ENCODE measurements at places on chromosomes 6 and 20.

- DNase-seq: no peak
Observed at GRCh38 chr6:139423971-139424667, 49.7 kb upstream of the CITED2 start.

GRCh38 chr20:39489986-39490560, 527.9 kb downstream of the DHX35 start:
- DNase-seq: peak; percentile 63

GRCh38 chr6:89482126-89482525, 49.2 kb downstream of the ANKRD6 start:
- DNase-seq: peak; percentile 66

GRCh38 chr6:108673602-108674001, 112.9 kb downstream of the FOXO3 start:
- DNase-seq: no peak

GRCh38 chr6:150382171-150382570, 13.4 kb downstream of the IYD start:
- DNase-seq: no peak

GRCh38 chr6:136508725-136509392, 41.4 kb downstream of the MAP7 start:
- DNase-seq: no peak

DNA sequence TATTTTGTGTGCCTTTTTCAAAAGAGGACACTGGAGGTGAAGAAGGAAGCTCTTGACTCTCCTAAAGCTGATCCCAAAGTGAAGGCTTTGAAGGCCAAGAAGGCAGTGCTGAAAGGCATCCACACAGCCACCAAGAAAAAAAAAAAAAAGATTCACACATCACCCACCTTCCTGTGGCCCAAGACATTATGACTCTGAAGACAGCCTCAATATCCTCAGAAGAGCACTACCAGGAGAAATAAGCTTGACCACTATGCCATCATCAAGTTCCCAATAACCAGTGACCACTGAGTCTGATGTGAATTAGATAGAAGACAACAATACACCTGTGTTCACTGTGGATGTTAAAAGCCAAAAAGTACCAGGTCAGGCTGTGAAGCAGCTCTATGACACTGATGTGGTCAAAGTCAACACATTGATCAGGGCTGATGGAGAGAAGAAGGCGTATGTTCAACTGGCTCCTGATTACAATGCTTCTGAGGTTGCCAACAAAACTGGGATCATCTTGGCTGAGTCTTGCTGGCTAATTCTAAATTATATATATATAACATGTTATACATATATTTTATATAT, 59.4 kb downstream of the PLCG1 start:
- no peak for DNase-seq

DNA sequence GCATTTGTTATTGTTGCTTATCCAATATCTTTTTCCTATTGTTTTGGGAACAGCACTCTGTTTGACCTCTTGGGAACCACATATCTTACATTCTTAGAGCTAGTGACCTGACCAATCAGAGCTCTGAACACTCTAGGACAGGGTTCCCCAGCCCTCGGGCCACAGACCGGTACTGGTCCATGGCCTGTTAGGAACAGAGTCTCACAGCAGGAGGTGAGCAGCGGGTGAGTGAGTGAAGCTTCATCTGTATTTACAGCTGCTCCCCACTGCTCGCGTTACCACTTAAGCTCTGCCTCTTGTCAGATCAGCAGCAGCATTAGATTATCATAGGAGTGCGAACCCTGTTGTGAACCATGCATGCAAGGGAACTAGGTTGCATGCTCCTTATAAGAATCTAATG, 226.0 kb upstream of the TSHZ2 start:
- DNase-seq: no peak

DNA sequence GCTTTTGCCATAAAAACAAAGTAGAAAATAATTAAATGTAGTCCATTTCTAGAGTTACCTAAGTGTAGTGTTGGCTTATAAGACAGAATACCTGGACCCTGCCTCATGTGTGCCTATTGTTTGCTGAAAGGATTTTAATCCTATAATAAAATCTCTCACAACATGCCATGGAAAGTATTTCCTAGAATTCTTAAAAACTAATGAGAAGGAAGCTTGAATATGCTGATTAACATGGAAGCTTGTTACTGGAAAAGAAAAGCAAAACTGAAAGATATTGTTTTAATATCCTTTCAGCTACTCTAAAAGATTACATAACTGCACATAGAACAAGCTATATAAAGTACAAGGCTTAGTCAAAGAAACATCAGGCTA, 18.0 kb upstream of the FAM135A start:
- DNase-seq: no peak

DNA sequence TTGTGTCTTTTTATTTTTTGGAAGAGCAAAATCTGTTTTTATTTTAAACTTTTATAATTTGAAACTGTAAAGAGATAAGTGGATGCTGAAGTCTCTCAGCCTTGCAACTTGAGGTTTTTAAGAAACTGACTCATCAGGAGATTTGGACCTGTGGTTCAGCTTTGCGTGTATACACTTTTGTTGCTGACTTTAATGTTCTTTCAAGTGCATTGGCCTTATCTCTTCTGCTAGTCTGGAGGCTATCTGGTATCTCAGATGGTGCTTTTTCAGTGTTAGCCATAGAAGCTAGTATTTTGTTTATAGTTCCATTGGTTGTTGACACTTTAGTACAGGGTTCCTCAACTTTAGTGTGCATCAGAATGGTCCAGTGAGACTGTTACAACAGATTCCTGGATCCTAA, 504.0 kb upstream of the SPTLC3 start:
- no peak for DNase-seq

DNA sequence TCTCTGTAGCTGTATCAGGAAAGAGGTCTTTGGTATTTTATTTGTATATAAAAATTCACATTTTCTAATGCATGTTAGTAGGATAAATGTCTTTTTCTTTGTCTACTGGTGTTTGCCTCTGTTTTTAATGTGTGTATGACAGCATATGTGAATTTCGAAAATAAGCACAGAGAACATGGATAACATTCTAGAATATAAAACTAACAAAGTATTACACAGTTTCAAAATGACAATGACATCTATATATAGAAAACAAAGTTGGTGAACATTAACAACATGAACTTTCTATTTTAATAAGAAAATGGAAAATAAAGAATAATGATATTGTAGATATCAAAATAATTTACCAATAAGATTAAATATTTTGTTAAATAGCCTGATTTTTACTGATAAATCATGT, 608.0 kb downstream of the COL12A1 start:
- no peak for DNase-seq

- peak; percentile 27 for DNase-seq
Observed at GRCh38 chr6:72363844-72364740, 257.8 kb upstream of the KCNQ5 start.

DNA sequence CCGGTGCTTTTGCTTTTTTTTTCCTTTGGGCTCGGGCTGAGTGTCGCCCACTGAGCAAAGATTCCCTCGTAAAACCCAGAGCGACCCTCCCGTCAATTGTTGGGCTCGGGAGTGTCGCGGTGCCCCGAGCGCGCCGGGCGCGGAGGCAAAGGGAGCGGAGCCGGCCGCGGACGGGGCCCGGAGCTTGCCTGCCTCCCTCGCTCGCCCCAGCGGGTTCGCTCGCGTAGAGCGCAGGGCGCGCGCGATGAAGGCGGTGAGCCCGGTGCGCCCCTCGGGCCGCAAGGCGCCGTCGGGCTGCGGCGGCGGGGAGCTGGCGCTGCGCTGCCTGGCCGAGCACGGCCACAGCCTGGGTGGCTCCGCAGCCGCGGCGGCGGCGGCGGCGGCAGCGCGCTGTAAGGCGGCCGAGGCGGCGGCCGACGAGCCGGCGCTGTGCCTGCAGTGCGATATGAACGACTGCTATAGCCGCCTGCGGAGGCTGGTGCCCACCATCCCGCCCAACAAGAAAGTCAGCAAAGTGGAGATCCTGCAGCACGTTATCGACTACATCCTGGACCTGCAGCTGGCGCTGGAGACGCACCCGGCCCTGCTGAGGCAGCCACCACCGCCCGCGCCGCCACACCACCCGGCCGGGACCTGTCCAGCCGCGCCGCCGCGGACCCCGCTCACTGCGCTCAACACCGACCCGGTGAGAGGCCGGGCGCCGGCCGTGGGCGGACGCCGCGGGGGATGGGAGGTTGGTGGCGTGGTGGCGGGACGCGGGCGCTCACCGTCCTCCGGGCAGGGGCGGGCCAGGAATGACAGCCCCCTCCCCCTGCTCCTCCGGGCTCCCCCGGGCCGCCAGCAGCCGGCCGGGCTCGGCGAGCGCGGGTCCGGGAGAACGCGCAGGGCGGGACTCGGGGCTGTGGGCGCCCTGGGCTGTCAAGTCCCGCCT, 606 bp downstream of the ID4 start:
- DNase-seq: peak; percentile 53

DNA sequence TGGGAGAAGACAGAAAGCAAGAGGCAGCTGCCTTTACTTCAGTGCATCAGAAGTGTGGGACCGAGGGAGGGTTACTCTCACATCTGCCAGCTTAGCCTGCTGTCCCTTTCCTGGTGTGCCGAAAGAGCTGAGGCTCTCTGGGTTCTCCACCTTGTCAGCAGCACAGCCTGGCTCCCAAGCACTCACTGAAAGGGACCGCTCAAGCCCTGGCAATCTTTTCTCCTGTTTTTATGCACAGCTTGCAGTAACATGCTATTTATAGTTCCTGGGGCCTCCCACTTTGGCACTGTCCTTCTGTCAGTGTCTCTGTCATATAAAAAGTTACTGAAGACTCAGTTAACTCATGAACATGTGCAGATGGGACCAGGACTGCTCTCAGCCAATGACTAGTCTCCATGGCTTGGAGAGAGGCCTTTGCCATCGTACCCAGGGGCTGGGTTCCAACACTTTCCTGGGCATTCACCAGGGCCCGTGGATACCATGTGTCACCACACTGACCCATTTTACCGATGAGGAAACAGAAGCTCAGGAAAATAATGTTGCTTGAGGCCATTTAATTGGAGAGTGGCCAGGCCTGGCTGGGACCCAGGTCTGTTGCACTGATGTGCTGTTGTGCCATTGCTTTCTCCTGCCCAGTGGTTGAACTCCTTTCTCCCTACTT, 46.2 kb downstream of the PANK2 start:
- peak; percentile 91 for DNase-seq
